Fibroblast of lung (primary cell): ENCODE measurements at places on chromosomes 7 and 10.

GRCh38 chr10:51230887-51231585 lies 156.7 kb downstream of the PRKG1 start:
- no peak for DNase-seq

- no peak for DNase-seq
Observed at GRCh38 chr10:51406581-51406980, 292.8 kb downstream of the CSTF2T start.

DNA sequence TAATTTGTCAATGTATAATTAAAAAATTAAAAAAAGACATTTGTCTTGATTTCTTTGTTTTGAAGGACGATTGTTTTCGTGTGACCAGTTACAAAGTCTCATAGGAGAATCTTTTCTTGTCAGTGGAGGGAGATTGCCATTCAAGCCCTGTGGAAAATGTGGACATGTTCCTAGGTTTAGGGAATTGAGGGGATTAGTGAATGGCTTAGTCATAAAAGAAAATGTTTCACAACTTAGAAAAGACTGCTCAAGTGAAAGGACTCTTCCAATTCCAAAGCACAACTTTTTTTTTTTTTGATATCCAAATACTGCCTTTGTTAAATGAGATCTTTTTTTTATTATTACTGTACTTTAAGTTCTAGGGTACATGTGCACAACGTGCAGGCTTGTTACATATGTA lies 140.7 kb upstream of the HABP2 start:
- DNase-seq: no peak

DNA sequence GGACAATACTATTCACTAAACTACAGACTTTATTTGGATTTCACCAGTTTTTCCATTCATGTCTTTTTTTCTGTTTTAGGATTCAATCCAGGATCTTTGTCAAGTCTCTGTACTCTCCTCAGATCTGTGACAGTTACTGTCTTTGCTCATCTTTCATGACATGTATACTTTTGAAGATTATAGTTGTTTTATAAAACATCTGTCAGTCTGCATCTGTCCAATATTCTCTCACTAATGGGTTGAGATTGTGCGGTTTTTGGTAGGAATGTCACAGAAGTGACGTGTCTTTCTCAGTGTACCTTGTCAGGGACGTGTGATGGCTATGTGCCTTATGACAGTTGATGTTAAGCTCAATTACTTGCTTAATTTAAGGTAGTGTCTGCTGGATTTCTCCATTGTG lies 124.9 kb upstream of the TPK1 start:
- no peak for DNase-seq

GRCh38 chr7:101739775-101740398 lies 77.5 kb upstream of the CUX1 start:
- peak; percentile 7 for DNase-seq

- DNase-seq: peak; percentile 18
Observed at GRCh38 chr10:35639021-35639727, 2.9 kb downstream of the FZD8 start.

- DNase-seq: no peak
Observed at GRCh38 chr7:41994746-41995110, 242.3 kb downstream of the GLI3 start.

DNA sequence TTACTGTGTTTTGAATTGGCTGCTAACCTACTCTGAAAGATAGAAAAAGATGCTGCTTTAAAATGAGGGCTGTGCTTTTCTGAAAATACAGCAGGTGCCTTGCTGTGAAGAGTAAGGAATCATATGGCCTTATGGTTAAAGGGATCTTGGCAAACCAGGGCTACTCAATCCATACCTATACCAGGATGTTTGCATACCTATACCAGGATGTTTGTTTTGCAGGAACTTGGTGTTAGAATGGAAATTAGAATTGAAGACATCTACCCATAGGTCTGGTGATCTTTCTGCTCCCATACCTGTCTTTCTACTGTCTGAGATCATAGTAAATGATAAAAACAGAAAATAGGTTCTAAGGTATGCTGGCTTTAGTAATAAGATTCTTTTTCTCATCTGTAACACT lies 200.2 kb upstream of the C7orf33 start:
- DNase-seq: no peak

GRCh38 chr7:36571190-36571560 lies 153.1 kb downstream of the AOAH start:
- DNase-seq: no peak

DNA sequence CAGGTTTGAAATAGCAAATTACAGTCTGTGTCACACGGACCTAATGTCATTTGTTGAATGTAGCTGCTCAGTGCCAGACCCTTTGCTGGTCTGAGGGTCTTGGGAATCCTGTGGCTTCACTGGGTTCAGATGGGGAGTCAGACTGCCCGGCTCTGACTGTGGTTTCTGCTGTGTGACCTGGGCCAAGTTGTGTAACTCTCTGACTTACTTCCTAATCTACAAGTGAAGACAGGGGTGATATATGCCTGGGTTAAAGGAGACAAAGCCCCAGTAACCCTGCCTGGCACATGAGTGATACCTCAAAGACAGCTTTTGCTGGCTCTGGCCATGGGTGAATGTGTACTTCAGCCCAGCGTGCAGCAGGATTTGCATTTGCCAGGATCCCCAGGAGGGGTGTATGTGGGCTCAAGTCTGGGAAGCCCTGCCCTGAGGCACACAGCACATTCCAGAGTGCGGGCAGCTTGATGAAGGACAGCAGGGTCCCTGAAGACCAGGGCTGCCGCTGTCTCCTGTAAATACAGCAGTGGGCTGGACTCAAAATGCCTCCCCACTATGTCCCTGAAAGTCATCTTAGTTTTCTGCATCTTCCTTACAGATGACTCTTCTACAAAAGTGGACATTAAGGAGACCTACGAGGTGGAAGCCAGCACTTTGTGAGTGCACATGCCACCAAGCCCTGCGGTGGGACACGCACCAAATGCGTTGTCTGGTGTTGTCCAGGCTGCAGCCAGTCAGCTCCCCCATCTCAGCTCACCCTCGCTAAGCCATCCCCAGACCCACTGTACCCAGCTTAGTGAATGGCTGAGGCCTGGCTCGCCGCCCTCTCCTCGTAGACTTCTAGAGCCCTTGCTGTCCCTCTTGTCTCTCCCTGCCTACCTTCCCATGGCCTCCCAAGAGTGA lies 16.4 kb downstream of the NACAD start:
- no peak for DNase-seq

- peak; percentile 24 for DNase-seq
Observed at GRCh38 chr10:86945361-86946212, 11.8 kb downstream of the MMRN2 start.

GRCh38 chr10:126598009-126598408 lies 72.5 kb downstream of the C10orf90 start:
- peak; percentile 43 for DNase-seq

DNA sequence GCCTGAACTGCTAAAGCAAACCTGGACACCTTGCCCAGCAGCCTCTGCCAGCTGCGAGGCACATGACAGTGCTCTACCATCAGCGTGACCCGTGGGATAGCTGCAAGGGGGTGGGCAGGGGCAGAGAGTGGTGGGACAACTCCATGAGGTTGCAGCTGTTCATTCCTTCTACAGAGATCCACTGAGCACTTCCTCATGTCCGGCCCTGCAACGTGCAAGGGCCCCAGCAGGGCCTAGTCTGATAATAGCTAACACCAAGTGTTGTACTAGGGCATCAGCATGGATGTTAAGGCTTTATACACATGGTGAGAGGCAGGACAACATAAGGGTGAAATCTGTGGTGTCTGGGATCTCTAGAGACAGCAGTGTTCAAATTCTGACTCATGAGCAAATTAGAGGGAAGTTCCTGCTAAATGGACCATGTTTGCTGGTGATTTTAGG lies 14.3 kb downstream of the NOD1 start:
- peak; percentile 49 for DNase-seq
